ENCODE measurements at places on chromosomes 1 and 21. TPM values are rescaled to one million over a fixed set of nuclear protein-coding genes. Genes with fewer than 3 reads are reported as not detected.

The LHX8 gene
- total RNA-seq = not detected

The CASQ1 gene
- not detected for total RNA-seq

The CDA gene
- 0.42 TPM for total RNA-seq

The RIIAD1 gene
- not detected for total RNA-seq

The AADACL4 gene
- not detected for total RNA-seq

The VANGL2 gene
- 1.4 TPM for total RNA-seq

The SPRR5 gene
- not detected for total RNA-seq

The TMEM35B gene
- total RNA-seq = 15.1 TPM

The SFN gene
- not detected for total RNA-seq

The PLPPR5 gene
- total RNA-seq = not detected

The CHIA gene
- not detected for total RNA-seq

The OR2T4 gene
- total RNA-seq = not detected

The DEPDC1 gene
- total RNA-seq = not detected

The SPRR2F gene
- not detected for total RNA-seq

The KCNE2 gene
- total RNA-seq = not detected

The DMBX1 gene
- total RNA-seq = not detected

The NTMT2 gene
- total RNA-seq = not detected

The RUSC1 gene
- 3.9 TPM for total RNA-seq

The TTC34 gene
- total RNA-seq = 0.25 TPM
